ENCODE measurements at places on chromosomes 4 and X.

- DNase-seq, result no peak
Measured at GRCh38 chrX:78945186-78945912, at the start of gene P2RY10. Gene P2RY10 (plus strand): TSS chrX:78945391. CDS start chrX:78960521, 15,130 bp downstream.

DNA sequence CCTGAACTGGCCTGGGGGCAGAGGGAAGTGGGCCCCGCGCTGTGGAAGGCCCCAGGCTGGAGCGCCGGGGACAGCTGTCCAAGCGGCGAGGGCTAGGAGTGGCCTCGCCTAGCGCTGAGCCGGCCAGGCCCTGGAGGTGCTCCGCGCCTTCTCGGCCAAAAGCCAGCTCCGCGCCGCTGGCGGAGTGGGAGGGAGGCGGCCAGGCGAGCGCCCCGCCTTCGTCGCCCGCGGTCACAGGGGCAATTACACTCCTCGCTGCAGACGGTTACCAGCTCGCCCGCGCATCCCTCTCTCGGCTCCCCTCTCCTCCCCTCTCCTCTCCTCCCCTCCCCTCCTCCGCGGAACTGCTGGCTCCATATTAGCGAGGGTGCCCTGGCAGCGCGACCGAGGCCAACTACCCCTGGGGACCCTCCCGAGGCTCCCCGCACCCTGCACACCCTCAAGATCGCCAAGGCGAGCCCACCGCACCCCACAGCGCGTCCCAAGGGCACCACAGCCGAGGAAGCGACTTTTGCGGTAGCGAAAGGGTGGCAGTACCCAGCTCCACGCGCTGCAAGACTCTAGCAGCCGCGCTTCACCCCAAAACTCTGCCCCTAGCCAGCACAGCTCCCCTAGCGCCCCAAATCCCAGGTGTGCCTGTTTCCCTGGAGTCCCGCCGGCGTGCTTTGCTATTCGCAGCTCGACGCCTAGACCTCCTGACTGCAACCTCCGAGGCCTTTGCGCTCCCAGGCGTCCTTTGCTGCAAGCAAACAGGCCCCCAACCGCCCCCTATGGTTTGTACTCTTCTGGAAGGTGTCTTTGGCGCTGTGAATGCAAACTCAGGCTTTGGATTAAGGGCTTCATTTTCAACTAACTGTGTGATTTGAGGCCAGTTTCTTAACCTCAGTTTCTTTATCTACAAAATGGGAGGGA, 91.4 kb downstream of the BCOR start:
- peak; percentile 64 for DNase-seq

GRCh38 chrX:7074148-7074907, 73.2 kb upstream of the STS start:
- DNase-seq, result no peak

DNA sequence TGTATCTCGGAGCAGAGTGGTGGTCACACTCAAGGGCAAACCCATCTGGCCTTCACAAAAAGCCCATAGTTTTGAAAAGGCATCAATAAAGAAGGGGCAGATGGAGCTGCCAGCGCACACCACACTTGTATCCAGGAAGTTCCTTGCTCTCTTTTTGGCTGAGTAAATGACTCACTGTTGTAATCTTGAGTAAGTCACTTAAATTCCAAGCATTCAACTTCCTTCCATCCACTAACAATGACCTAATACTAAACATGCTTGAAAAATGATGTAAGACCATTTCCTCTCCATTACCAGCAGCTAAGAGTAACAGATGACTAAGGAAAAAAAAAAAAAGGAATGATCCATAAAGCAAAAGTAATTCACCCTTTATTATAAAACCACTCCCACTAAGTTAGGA, 32.4 kb upstream of the MYOZ2 start:
- no peak for DNase-seq

DNA sequence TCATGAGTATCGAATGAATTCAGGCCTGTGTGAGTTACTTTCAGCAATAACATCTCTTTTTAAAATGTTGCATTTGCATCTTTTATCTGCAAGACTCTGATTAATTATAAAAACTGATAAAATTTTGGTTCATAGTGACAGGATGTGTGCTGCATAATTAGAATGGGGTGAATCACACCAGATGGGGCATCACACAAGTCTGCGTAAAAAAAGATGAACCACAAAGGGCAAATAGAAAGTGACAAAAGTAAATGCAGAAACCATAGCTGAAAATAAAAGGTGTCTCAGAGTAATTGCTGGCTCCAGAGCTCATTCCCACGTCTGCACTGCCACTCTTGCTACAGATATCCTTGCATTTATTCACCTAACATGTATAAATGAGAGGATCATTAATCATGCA, 131.1 kb downstream of the HS3ST1 start:
- no peak for DNase-seq

- DNase-seq, result no peak
Measured at GRCh38 chrX:77167993-77168392, 279.2 kb upstream of the FGF16 start.

DNA sequence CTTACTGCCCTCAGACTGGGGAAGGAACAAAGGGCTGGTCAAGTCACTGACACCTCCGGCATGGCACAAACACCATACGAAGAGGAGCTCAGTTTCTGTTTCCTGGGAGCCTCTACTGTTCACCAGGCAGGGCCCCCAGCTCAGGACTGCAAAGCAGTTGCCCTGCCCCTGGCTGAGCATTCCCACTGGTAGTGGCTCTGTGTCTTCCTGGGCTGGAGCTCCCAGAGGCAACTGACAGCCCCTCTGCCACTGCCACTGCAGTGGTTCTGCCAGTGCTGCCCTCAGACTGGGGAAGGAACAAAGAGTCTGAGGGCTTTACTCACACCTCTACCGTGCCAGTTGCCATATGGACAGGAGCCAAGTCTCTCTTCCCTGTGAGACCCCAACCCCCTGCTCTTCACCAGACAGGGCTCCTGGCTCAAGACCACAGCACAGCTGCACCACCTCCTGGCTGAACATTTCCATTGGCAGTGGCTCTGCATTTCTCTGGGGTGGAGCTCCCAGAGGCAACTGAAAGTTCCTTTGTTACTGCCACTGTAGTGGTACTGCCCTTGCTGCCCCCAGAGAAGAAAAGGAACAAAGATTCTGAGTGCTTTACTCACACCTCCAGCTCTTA, 67.9 kb downstream of the SMARCA5 start:
- DNase-seq, result no peak

GRCh38 chr4:186827534-186827897, 103.9 kb upstream of the FAT1 start:
- DNase-seq, result no peak

DNA sequence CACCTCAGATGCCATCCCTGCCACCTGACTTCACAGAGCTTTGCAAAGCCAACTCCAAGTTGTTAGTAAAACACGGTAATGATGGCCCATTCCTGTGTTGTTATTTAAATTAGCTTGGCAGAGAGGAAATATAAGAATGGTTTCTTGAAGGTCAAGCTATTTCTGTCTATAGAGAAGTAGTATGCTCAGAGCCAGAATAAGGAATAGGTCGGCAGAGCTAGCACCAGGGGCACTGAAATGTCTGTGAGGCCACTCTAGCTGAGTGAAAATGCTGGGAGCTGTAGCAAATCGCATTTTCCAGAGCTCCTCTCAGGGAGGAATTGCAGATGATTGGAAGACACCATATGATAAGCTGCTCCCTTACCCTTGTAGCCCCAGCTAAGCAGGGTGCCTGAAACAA, 615.4 kb upstream of the NR3C2 start:
- DNase-seq, result no peak

- no peak for DNase-seq
Measured at GRCh38 chr4:83240379-83240875, 44.2 kb downstream of the COQ2 start.

- no peak for DNase-seq
Measured at GRCh38 chr4:24527371-24527770, 57.0 kb downstream of the DHX15 start.

DNA sequence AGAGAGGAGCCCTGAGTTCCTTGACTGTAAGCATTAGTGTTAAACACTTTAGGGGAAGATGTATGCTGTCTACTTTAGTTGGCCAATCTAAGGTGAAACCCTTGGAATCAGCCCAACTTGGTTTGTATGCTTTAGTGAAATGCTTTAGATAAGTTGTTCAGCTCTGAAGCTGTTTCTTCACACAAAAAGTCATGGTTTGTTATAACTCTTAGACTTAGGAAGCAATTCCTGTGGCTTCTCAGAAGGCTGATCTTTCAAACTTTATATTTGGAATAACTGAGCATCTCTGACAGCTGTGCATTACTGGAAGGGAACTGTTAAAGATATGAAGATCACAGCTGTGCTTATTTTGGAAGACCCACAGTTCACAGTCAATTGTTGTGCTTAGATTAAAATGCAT, 714.1 kb downstream of the FAT4 start:
- no peak for DNase-seq

DNA sequence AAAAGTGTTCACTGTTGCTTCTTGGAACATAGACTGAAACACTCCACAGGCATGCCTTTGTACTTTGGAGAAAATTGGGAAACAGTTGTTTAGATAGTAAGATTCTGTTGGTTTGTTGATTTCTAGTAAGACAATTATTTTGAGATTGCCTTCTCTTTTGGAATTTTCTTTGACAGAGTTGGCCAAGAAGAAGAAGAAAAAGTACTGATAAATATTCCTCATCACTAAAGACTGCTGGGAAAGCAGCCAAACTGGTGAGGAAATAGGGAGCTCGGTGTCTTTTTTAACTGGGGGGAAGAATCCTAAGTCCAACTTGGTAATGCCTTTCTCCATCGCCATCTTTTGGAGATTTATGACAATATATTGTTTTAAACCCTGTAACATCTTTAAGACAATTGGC, 370.7 kb downstream of the GPAT3 start:
- DNase-seq, result no peak

GRCh38 chrX:136586386-136586785, 54.4 kb downstream of the VGLL1 start:
- DNase-seq, result no peak

DNA sequence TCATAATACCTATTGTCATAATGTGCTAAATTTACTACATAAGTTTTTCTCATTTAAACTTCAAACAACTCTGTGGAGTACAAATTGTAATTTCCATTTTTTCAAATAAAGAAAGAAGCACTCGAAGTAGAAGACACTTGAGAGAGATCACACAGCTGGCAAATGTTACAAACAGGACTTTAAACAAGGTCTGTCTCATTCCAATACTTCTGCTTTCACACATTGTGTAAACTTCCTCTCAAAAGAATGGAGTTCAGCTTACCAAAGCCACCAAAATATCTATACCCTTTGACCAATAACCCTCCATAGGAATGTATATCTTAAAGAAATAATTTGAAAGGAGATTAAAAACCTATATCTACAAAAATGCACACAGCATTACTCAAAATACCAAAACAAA, 88.3 kb downstream of the OPHN1 start:
- no peak for DNase-seq

DNA sequence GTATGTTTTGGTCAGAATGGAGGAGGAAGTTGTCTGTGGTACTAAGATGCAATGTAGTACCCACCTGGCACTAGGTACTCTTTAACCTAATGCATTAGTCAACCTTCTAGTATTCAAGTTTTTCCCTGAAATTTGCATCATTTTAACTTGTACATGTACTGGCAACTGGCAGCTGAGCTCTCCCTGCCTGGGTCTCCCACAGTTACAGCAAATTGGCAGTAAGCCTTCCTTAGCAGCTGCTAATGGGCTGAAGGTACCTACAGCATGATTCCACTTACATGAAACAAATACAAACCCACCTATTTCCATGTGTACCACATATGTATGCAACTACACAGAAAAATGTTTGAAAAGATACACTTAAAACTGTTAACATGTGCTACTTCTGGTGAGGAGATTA, 8.1 kb upstream of the KLHL2 start:
- DNase-seq, result no peak

DNA sequence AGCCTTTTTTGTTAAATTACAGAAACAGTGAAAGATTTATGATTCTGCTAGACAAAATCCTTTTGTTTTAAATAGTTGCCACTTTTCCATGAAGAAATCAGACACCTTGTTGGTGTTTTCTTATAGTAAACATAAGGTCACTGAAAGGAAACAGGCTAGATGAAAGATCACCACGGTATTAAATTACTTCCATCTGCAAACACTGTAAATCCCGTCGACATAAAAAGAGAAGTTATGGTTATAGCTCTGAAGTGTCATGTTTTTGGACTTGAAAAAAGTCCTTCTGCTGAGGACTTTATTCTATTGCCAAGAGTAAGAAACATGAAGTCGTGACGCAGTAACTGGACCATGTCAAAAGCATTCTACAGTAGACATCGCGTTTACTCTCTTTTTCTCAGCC, 567.6 kb upstream of the SLIT2 start:
- DNase-seq, result no peak

GRCh38 chrX:44157858-44158257, 184.7 kb upstream of the NDP start:
- no peak for DNase-seq

DNA sequence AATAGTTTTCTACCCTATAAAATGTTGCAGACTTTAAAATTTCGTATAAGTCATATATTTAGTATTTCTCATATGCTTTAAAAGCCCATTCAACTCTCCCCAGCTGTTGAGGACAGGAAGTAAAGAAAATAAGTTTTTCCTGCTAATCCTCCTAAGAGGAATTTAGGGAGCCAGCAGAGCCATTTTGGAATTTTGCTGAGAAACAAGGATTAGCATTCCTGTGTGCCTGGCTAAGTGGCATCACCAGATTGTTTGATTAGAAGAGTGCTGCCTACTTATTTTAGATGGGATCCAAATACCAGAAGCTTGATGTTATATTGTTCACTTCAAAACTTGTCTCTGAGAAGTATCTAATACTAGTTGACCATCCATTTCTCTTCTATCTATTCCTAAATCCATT, 131.2 kb upstream of the HHIP start:
- no peak for DNase-seq

GRCh38 chr4:117429061-117429460, 343.7 kb upstream of the TRAM1L1 start:
- no peak for DNase-seq

- DNase-seq, result no peak
Measured at GRCh38 chr4:83536362-83537272, 709 bp downstream of the GPAT3 start.

DNA sequence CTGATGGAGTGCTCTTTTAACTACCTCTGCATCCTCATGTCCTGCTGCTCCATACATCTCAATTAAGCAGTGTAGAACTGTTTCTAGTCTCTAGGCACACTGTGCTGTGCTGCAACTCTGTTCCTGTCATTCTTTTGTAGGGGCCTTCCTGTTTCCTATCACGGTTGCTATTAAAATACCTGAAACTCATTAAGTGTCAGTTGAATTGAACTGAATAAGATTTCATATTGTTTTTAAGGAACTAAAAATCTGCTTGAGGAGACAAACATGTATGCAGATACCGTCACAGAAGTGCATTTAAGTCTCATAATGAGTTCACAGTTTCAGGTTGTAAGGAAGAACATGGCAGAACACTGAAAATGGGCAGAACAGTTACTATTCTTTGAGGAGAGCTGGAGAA, 170.1 kb downstream of the LARP7 start:
- no peak for DNase-seq

DNA sequence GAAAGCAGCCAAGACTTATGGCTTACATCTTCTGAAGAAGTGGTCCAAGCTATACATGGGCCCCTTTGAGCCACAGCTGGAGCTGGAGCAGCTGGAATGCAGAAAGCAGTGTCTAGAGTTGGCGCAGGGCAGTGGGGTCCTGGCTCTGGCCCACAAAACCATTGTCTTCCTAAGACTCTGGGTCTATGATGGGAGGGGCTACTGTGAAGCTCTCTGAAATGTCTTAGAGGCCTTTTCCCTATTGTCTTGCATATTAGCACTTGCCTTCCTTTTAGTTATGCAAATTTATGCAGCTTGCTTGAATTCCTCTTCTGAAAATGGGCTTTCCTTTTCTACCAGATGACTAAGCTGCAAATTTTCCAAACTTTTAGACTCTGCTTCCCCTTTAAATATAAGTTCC, 15.3 kb downstream of the NPY1R start:
- DNase-seq, result no peak

GRCh38 chr4:11151500-11151899, 277.2 kb downstream of the HS3ST1 start:
- no peak for DNase-seq

- DNase-seq, result no peak
Measured at GRCh38 chr4:38001927-38002326, 41.7 kb downstream of the PTTG2 start.

All from heart left ventricle (tissue), 16 donors.